CD4-positive, alpha-beta T cell treated with Interleukin-17A for 1 hour (primary cell): ENCODE measurements at places on chromosomes 5 and 9.
A peak's percentile ranks its signal among the peaks of the same experiment; 100 is the strongest.

GRCh38 chr9:93126151-93126781 lies 7.8 kb downstream of the NINJ1 start:
- DNase-seq = peak; percentile 52

GRCh38 chr5:96447949-96448348 lies 14.9 kb upstream of the PCSK1 start:
- DNase-seq = no peak

GRCh38 chr9:113525205-113525604 lies 61.7 kb downstream of the RGS3 start:
- DNase-seq = no peak

DNA sequence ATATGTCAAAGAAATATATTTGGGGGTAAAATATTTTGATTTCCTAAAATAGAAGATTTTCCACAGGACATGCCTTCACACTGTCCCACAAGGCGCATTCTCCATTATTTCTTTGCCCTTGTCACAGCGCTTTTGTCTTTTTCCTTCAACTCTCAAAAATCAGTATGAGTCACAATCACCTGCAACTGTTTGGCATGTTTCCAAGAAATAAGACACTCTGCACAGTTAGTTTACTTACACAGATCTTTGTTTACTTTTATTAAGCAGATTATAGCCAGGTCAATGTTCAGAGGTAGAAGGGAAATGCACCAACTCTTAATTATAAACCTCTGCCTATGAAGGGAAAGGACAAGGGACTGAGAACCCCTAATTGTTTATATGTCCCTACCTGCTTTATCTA lies 9.5 kb downstream of the CEMIP2 start:
- peak; percentile 30 for DNase-seq

DNA sequence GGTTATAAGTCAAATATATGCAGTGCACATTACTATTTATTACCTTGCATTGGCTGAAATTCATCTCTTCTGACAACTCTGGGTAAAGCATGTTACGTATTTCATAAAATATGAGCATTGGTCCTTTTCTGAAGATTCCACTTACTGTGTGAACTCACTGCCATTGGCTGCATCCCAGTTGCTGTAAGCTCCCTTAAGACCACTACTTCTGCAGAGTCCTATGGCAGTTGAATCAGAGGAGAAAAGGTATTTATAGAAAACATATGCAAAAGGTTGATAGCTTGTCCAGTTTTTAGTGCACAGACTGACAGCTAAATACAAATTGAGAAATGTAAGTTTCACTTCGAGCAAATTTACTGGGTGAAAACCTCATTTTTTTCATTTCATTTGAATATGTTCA lies 394.6 kb upstream of the ARRDC3 start:
- DNase-seq = no peak

- no peak for DNase-seq
These were observed 457.2 kb upstream of the ACTBL2 start for GRCh38 chr5:57939771-57940170.

DNA sequence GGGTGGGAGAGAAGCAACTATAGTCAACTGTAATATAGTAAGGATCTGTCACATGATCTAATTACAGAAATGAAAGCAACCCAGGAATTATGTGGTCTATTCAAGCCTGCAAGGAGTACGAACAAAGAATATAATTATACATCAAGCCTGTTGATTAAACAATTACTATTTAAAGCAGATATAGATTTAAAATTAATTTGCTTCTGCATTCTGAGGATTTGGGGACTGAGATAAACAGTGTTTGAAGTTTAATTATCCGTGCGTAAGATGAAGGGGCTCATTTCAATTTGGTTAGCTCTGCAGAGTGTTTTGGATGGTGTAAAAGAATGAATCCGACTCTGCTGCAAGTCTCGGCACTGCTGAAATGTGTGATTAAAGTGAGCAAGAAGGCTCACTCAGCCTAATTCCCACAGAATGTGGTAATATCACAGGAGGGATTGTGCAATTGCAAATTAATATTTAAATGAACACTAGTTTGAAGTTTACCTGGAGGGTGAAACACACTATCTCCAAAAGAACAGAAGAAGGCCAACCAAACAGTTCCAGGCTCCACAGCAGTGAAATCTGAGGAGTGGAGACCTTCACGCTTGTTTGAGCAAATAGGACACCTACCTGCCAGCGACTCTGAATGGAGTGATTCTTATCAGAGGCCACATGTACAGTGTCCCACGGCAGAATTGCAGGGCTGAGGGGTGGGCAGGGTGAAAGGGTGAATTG lies 420.6 kb upstream of the SLC30A5 start:
- DNase-seq = no peak

DNA sequence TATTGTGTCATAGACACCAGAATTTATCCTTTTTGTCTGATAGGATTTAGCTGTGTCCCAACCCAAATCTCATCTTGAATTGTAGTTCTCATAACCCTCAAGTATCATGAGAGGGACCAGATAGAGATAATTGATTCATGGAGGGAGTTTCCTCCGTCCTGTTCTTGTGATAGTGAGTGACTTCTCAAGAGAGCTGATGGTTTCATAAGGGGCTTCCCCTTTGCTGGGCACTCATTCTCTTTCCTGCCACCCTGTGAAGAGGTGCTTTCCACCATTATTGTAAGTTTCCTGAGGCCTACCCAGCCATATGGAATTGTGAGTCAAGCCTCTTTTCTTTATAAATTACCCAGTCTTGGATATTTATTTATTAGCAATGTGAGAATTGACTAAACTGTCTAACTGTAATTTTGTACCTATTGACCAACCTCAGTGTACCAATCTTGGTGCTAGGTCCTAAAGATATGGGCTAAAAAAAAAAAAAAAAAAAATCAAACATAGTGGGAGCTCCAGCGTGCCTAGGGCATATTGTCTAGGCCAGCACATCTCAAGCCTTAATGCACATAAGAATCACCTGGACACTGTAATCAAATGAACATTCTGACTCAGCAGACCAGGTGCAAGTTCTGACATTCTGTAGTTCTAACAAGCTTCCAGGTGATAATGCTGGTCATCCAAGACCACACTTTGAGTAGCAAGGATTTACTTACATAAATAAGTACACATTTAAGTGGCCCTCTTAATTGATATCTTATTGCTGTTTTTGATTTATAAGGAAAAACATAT lies 30.5 kb downstream of the ST8SIA4 start:
- DNase-seq = peak; percentile 28

- DNase-seq = no peak
These were observed 119.6 kb upstream of the KLF9 start for GRCh38 chr9:70534061-70534460.

DNA sequence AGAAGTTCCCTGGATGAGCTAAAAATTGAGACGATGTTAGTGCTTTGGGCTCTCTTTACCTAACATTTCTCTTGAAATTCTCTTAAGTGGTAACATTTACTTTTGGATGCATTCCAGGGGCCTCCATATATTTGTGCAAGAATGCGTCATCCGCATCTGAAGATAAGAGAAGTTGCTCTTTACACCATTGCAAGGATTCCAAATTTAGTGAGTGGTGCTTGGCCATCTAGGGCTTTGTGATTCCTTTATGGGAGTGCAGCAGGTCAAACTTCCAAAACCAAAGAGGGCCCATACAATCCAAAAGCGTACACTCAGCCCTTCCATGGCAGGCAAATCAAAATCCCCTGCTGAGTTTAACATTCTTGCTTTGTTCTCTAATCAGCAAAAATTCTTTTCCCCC lies 102.0 kb upstream of the DMAC1 start:
- DNase-seq = no peak

GRCh38 chr9:131097126-131097947 lies 1.0 kb downstream of the AIF1L start:
- no peak for DNase-seq

DNA sequence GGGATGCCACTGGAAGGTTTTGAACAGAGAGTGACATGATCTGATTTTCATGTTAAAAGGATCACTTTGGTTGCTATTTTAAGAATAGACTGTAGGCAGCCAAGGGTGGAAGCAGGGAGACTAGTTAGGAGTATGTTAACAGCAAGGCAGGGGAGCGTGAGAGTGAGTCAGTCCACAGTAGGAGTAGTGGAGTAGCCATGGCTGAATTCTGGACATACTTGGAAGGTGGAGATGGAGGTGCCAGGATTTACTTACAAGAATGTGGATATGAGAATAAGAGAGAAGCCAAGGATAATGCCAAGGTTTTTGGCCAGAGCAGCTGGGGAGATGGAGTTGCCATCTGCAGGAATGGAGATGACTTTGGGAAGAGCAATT lies 118.8 kb downstream of the GALNT10 start:
- no peak for DNase-seq

DNA sequence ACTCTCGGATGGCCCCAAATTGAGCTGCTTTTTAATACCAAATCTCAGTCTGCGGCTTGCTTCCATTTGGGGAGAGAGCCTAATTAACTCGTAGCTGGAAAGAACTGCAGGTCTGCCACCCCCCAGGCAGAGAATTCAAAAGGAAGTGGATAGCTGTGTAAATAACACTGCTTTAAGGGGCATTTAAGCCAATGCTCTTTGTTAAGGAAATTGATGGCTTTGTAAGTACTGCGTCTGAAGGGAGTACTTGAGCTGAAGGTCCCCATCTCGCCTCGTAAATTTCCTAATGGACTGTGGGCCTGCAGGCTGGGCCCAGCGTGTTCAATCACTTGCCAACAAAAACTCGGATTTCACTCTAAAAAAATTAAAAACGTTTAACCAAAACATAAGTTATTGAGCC lies 132.7 kb downstream of the PAPPA start:
- no peak for DNase-seq

DNA sequence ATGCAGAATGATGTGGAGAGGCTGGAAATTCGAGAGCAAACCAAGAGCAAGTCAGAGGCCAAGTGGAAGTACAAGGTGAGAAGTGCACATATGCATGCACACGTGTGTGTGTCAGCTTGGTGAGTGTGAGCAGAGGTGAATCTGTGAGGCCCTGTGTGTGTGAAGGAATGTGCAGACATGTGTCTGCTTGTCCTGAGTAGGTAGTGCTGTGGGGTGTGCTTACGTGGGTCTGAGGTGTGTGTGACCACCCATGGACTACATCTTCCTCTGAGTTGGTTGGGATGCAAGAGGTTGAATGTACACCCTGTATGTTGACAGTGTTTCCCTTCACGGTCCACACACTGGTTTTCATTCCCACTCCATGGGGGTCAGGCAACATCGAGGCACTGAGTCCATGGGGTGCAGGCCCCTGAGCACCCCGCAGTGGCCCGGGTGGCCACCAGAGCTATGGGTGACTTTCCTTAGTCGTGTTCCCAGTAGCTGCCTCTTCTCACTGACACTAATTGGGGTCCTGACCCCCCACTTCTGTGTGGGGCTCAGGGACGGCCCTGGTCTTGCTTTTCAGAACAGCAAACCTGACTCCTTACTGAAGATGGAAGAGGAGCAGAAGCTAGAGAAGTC lies 86.7 kb downstream of the PHF2 start:
- DNase-seq = no peak

DNA sequence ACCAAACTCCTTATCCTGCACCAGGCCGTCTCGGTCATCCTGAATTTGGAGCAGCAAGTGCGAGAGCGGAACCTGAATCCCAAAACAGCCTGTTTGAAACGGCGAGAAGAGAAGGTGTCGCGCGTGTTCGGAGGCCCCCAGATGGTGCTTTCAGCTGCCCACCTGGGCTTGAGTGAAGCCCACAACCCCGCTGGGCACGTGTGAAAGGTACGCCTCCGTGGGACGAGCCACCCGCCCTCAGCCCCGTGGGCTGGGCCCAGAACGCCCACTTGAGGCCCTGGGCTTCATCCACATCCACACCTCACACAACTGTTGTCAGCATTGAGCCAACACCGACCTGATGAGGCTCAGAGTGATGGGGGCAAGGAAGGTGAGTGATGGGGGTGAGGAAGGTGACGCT lies 72.8 kb downstream of the INSL6 start:
- DNase-seq = no peak

- no peak for DNase-seq
These were observed 65.1 kb upstream of the PTCH1 start for GRCh38 chr9:95581900-95582299.

DNA sequence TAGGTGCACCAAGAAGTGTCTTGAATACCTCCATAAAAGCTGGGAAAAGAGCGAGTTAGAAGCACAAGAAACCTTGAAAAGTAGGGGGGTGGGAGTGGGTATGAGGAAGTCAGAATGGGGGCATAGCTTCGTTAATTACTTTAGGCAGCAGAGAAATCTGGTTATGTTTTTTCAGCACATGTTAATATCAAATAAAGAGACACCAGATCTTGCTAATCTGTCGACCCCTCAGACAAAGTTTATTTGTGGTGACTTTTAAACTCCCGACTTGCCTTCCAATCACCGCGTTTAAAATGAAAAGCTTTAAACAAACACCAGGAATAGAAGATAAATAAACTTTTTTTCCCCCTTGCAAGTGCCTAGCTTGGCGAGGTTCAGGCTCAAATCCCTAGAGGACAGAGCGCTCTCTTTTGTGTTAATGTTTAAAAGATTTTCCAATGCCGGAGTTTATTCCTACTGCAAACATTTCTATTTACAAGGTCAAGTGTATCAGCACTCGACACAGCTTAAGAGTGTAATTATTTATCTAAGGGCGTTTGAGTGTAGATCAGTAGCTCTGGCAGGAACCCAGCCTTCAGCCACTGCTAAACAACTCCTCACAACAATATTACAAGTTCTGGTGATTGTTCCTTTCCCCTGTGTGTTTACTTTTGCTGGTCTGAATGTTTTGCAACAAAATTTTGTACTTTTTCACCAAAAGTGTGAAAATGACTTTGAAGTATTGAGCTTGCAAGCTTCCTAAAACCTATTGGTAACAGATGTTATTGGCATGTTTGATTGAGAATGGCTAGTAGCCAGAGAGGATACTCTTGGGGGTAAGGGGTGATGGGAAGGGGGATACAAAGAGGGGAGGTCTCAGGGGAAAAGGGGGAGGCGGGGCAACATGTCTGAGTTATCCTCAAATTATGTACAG lies 3.8 kb downstream of the GAS1 start:
- DNase-seq = no peak

DNA sequence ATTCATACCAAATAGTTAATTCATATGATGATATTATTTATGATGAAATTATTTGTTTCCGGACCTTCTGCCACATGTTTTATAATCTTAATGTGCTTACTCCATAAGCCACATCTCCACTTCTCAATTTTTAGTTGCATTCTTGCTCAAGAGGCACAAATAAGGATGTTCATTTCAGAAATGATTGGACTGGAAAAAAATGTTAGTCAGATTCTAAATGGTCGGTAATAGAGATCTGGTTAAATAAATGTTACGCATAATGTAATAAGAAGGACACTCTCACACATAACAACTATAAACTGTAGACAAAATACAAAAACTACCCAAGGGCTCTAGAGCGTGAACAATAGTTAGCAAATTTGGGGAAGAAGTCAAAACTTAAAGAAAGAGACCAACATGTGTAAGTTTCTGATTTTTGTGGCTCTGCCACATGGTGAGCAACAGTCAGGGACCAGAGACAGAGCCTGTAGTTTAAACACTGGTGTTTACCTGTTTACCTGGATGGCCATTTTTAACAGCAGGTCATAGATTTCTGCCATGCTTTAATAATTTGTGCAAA lies 554.3 kb upstream of the CLINT1 start:
- DNase-seq = no peak
